ENCODE measurements at places on chromosomes 4 and X.
A peak's percentile ranks its signal among the peaks of the same experiment; 100 is the strongest.

- DNase-seq: no peak
Measured at GRCh38 chrX:9183481-9183880, 149.6 kb upstream of the FAM9B start.

DNA sequence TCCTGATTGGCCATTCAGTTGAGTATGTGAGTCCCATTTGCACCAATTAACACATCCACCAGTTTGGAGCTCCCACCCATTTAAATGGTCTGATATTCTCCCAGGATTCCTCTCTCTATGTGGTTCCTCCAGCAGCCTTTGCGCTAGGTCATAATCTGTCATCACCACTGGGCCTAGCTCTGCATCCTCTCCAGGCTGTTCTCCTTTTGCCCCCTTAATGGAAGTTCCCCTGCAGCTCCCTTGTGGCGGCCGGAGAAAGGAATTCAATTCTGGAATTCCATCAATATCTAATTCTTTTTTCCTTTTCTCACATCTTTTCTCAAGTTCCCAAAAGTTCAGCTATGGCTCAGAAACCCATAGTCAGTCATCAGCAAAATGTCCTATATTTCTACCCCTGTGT, 2184.4 kb upstream of the AGA start:
- no peak for DNase-seq

- no peak for DNase-seq
Measured at GRCh38 chrX:17285983-17286382, 89.0 kb upstream of the NHS start.

GRCh38 chrX:446245-446644, 59.5 kb upstream of the PPP2R3B start:
- DNase-seq: no peak

DNA sequence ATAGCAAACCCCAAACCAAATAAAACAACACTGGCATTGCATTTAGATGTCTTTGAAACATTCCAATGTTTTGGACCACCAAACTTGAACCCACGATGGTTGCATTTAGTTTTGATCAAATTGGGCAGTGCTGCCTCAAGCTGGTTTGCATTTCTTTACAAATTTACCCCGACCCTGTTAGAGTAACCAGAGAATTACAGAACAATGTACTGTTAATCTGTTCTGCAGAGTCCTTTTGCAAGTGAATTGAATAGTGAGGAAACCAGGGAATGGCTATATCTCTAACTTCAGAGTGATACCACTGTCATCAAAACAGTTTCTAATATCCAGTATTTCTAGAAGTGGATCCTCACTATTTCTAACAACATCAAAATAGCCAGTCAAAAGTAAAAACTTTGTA, 49.5 kb upstream of the GYPA start:
- no peak for DNase-seq

- no peak for DNase-seq
Measured at GRCh38 chr4:189117426-189117825, 823.2 kb upstream of the FRG1 start.

DNA sequence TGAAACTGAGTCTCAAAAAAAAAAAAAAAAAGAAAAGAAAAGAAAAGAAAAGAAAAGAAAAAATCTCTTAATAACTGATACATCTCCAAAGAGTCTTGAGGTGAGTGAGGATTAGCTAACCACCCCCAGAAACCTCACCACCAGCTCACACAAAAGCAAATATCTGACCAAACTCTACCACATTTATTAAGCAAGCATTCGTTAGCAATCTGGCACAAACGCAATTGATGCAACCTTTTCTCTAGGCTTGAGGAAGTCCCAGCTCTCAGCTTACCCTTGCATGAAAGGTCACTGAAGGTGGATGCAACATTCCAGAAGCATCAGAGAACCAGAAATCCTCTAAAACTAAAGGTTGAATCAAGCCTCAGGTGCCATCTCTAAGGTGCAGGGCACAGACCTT, 231.9 kb upstream of the BCOR start:
- DNase-seq: no peak

DNA sequence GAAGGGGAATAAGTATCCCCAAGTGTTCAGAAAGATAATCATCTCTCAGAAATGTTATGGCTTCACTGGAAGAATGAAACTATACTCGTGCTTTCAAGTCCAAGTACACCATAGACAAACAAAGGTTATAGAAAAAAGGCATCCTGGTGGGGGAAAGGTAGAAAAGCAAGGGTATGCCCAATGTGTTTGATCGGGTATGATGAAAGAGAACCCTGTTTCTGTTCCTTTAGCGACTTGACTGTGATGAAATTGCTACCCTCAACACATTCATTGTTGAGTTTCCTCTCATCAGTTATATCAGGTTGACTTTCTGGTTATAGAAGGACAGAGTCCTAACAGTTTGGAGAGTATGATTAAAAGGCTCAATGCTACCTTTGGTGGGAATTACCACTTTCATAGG, 464.3 kb downstream of the GRXCR1 start:
- no peak for DNase-seq

GRCh38 chrX:103585411-103586313, at the start of gene TCEAL4:
Gene TCEAL4, plus strand, starts transcription at chrX:103585515. Its CDS starts 1,161 bp downstream, at chrX:103586676.
- DNase-seq: peak; percentile 36

DNA sequence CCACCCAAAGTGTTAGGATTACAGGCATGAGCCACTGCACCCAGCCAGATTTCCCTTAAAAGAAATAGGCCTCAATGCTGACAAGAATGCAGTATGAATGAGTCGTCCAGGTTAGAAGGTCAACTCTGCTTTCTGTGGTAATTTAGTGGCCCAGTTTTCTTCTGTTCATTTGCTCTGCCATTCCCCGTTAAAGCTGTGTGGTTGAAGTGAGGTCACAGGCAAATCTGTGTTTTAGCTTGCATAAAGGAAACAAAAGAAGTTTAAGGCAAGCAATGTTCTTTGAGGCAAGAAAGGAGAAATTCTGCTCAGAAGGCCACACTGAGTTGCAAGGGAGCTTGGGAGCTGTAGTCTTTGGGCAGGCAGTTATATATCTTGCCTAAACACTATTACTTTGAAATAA, 176.8 kb downstream of the LARP7 start:
- no peak for DNase-seq

- DNase-seq: peak; percentile 55
Measured at GRCh38 chr4:183398298-183399125, 45.9 kb upstream of the CDKN2AIP start.

DNA sequence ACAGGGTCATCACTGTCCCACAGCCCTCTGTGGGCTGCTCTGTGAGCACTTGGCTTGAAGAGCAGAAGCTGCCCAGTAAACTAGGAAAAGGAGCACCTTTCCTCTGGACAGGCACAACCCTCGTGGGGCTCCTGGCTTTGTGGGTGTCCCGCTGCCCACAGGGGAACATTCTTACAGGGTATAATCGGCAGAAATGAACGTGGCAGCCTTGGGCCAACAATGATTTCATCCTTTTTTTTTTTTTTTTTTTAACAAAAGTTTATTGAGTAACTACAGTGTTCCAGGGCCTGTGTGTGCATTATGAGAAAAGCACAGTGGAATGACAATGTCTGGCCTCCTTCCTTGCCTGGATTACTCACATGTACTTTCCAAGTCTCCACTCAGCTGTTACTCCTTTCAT, 197.2 kb downstream of the PDGFC start:
- no peak for DNase-seq

DNA sequence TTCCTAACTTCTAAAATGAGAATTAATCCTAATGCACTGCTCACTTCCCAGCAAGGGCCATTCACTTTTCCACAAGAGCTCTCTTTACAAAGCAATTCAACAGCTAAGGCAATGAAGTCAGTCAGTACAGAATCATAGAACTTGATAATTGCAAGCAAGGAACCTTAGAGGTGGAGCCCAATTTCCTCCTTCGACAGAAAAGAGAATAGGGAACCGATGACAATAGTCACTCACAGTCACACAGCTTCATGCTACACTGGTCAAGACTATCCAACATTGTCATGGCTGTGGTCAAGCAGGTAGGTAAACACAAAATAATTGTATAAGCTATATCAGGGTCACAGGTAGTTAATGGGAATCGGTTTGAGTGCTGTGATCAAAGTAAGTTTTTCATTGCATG, 90.0 kb downstream of the ELOVL6 start:
- DNase-seq: no peak

DNA sequence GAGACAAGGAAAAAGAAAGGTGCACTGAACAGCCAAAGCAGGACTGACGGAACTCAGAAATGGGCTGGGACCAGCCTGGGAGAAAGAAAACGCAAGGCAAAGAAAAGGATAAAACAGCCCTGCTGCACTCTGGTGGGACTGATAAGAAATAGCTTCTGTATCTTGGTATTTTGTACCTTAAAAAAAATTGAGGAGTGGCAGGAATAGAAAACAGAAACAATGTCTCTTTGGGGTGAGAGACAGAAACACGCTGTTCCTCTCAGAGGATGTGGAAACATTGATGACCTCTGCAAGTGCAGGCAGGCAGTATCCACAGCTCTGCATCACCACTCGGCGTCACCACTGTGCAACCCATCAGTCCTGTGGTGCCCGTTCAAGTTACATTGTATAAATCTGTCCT, 152.5 kb upstream of the SPRY1 start:
- no peak for DNase-seq

Measured in muscle of arm (tissue), 14 donors.